ENCODE measurements at places on chromosomes 7 and 10. TPM values are rescaled to one million over a fixed set of nuclear protein-coding genes. Genes with fewer than 3 reads are reported as not detected.

FAM25A gene
- total RNA-seq, result not detected

CALY gene
- not detected for total RNA-seq

RALA gene
- total RNA-seq, result 29.6 TPM

TUBAL3 gene
- total RNA-seq, result not detected

SORCS1 gene
- total RNA-seq, result not detected

LIPF gene
- total RNA-seq, result not detected

SLC13A1 gene
- not detected for total RNA-seq

UPP1 gene
- 148 TPM for total RNA-seq

SUMF2 gene
- 118 TPM for total RNA-seq

PNLIPRP2 gene
- not detected for total RNA-seq

VGF gene
- total RNA-seq, result 0.33 TPM

ADAM8 gene
- 207 TPM for total RNA-seq

DNA sequence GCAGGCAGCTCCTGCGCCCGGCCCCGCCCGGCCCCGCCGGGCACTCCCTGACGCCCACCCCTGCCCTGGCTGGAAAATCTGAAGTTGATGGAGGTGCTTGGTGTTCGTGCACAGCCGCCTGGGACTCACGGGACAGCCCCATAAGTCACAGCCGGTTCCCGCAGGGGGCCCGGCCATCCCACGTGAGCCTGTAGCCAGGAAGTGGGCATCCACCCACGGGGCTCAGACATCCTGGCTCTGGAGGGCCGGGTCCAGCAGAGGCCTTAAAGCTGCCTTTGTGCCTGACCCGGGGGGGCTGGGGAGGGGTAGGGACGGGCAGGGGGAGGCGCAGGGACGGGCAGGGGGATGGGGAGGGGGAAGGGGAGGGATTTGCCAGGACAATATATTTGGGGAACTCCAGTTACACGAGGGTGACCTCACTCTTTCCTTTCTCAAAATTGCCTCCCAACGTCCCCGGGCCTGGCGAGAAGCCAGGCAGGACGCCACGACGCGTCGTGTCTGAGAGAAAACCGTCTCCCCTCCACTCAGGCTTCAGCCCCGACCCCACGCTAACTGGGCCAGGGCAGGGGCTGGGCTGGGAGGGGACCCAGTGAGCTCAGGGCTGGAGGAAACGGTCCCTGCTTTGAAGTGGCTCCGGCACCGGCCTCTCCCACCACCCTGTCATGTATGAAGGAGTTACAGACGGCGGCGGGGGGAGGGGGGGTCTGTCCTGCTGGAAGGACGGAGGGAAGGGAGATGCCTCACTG lies 82.1 kb upstream of the PDGFA start:
- DNase-seq, result peak; percentile 80

DNA sequence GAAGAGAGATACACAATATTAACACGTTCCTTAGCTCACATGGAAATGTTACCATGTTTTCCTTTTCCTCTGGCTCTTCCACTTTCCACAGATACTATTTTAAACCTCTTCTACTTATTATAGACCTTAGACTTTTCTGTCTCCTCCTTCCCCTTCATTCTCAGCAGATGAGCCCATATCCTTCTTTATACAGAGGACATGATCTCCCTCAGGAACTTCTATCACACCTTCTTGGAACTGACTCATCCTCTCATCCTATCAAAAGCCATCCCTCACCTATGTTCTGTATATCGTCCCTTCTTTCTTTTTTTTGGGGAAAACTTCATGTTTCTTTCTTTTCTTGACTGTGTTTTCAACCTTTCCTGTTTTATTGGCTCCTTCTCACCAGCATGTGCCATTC lies 20.8 kb downstream of the MTPN start:
- DNase-seq, result no peak

GRCh38 chr10:84341983-84342382 lies 13.6 kb downstream of the CCSER2 start:
- no peak for DNase-seq

DNA sequence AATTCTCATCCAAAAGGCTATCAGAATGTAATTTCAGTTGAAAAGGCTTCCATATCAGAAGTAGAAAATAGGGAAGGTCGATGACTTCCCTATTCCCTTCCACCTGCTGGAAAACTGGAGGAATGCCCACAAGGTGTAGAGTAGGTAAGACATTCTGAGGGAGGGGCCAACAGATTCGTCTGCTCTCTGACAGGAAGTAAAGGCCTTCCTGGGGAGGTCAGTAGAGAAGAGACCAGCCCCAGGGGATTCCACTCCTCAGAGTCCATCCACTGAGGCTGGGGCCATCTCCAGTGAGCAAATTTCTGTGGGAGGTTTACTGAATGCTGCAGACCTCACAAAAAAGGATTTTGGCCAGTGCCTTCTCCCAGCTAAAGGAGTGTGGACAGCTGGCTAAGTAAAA lies 19.5 kb downstream of the NPSR1 start:
- DNase-seq, result no peak

- peak; percentile 73 for DNase-seq
Measured at GRCh38 chr10:103069453-103070331, 123.4 kb downstream of the NT5C2 start.

DNA sequence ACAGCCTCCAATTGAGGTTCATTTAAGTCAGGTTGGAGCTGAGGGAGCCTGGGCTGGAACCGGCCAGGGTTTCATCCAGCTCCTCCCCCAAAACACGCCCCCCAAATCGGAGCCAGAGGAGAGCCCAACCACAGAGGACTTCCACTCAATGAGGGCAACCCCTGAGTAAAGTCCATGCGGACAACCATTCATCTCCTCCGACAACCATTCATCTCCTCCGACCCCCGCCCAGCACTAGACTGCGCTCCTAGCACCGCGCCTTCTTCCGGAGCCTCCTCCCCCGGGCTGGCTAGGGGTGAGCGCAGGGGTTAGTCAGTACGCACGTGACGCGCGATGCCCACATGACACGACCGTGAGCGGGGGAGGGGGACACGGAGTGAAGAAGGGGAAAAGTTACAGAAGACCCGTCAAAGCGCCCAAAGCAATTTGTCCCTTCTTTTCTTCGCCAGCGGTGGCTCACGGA lies 1.4 kb downstream of the MAGI2 start:
- no peak for DNase-seq

GRCh38 chr7:81624021-81624592 lies 145.7 kb downstream of the HGF start:
- no peak for DNase-seq

- DNase-seq, result peak; percentile 63
Measured at GRCh38 chr7:151168003-151168786, 701 bp upstream of the GBX1 start.

DNA sequence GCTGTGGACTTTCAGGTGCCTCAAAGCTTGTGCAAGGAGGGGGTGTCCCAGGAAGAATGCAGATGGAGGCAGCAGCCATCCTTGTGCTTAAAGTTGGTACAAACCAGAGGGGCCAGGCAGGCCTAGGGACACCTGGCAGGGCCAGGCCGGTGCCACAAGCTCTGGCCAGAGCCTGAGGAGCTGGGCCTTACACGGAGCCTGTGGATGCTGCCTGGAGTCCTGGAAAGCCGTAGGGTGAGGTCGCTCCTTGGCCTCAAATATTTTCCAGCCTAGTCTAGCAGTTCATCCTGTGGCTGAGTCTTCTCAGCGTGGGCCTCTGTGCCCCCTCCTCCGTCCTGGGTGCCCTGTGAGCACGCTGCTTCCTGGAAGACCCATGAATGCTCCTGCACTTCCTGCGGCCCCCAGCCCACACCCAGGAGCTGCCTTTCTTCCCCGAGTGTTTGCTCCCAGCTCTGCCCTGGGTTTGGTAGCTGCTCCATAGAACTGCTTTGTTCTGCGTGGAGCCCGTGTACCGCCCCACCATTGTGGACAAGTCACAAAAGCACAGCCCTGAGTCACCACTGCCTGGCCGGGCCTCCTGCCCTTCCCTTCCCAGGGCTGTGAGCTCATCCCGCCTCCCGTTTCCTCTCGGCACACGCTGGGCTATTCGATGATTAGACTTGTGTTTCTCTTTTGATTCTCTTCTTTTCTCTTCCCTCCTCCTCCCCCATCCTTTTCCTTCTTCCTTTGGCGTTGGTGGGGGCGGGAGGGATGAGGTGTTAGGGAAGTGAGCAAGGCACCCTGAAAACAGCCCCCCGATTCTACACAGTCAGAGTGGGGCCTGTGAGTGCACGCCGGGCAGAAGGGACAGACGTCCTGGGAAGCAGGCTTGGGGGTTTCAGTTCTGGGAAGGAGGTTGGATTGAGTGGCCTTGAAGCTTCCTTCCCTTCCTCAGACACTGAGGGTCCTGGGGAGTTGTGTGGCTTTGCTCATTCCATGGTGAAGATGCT lies 73.2 kb upstream of the SHH start:
- no peak for DNase-seq

- DNase-seq, result no peak
Measured at GRCh38 chr10:125062227-125062913, 98.0 kb downstream of the CTBP2 start.

DNA sequence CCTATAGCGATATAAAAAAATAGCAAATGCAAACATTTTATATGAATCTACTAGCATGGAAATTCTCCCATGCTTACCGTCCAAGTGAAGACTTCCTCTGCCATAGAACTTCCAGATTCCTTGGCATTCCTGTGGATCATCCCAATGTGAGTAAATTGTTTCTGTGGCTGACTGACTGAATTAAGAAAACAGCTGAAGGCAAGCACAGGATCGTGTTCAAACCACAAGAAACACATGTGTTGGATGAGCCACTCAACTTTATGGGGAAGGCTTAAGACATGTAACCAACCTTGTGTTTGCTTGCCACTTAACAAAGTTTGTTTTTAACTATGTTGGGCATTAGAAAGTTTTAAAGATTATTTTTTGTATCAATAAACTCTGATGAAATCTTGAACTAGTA lies 2.6 kb upstream of the MYPN start:
- DNase-seq, result no peak

GRCh38 chr7:151411551-151411950 lies 1.7 kb upstream of the WDR86 start:
- no peak for DNase-seq

DNA sequence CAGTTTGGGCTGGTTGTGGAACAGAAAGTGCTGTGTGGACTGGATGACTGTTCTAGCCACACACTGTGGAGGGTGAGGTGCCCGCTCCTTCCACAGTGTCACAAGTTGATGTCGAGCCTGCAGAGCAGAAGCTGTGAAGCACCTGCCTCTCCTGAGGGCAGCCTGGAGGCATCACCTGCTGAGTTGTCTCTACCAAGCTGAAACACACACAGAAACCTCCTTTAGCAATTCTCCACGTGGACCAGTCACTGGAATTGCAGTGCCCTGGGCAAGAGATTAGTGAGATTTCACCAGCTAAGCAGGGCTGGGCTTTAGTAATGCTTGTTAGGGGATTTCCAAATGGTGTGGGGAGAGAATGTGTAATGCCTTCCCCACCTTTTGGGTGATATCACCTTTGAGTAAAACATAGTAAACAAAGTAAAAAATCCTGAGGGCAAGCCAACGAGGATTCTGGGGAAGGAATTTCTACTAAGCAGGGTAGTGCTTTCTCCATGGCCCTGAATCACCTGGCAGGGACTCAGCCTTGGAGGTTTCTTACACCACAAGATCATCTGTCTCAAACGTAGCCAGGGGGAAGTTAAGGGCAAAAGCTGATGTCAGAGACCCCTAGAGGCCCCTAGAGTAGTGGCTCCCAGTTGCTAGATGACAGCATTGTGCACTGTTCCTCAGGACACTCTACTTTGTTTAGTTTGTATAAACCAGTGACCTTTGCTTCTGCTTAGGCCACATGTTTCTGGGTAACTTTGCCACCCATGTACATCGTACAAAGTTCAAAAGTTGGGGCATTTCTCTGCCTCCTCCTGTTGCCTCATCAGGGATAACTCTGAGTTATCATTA lies 233.1 kb upstream of the IGFBP3 start:
- DNase-seq, result no peak

GRCh38 chr10:43226441-43226840 lies 40.4 kb downstream of the RASGEF1A start:
- DNase-seq, result no peak

- peak; percentile 53 for DNase-seq
Measured at GRCh38 chr10:72316748-72317435, 37.8 kb downstream of the DNAJB12 start.

GRCh38 chr7:11615174-11615573 lies 216.8 kb downstream of the THSD7A start:
- DNase-seq, result no peak

GRCh38 chr7:24152877-24153472 lies 131.0 kb upstream of the NPY start:
- no peak for DNase-seq

DNA sequence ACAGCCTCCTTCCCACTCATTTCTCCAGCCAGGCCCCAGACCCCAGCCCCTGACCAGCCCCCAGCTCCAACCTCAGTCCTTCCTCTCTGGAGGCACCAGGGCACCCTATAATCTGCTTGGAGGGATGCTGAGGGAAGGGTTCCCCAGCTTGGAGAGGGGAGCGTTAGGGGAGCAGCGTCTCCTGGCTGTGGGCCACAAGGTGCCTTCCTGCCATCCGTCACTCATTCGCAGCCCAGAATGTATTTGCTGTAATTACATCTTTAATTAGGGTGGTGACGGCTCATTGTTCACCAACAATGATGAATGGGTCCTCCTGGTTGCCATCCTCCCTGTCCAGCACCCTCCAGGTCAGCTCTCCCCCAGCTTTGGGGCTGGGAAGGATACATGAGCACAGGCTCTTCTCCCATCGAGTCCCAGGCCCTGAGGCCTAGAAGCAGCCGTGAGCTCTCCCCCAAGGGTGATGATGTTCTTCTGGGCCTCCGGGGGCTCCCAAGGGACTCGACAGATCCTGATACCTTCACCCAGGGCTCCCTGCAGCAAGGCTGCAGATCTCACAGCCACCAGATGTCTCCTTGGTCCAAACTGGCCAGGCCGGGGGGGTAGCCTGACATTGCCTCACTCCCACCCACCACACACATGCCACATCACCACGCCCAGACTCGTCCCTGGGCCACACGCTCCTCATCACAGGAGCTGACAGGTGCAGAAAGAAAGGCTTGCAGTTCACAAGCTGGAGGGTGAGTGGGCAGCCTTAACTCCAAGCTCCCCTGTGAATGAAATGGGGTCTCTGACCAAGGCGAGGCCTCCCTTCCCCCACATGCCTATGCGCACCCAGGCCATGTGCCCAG lies 26.8 kb downstream of the POLL start:
- peak; percentile 12 for DNase-seq

GRCh38 chr7:43872406-43873110 lies 3.2 kb upstream of the MRPS24 start:
- DNase-seq, result no peak

DNA sequence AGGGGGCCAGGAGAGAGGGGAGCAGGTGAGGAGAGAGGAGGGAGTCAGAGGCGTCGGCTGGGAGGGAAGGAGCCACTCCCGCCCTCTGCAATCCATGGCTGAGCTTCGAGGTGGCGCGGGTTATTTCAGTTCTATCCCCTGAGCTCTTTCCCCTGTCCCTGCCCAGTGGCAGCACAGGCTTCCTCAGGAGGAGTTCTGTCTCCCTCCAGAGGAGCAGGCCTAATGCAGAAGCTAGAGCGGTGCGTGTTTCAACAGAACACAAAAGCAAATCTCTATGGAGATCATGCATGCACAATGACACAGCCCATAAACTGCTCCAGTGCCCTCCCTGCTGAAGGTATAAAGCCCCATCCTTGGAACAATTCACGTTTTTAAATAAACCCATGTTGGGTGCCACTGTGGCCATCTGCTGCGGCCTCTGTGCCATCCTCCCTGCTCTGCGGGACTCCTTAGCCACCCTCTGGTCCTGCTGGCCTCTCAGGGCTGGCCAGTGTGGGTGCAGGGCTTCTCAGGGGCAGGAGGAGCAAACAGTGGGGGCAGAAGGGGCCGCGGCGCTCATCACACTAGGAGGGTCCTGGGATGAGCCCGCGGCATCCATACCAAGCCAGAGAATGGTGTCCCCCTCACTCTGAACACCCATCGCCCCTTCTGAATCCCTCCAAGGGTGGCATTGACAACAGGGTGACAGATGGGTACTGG lies 192.6 kb upstream of the LYZL2 start:
- no peak for DNase-seq

- no peak for DNase-seq
Measured at GRCh38 chr7:121739465-121739864, 133.5 kb upstream of the PTPRZ1 start.

- peak; percentile 11 for DNase-seq
Measured at GRCh38 chr7:157499835-157500153, 163.0 kb downstream of the DNAJB6 start.
